Hematopoietic multipotent progenitor cell (in vitro differentiated cells): ENCODE measurements at places on chromosomes 12 and 14.
A peak's percentile ranks its signal among the peaks of the same experiment; 100 is the strongest.

DNA sequence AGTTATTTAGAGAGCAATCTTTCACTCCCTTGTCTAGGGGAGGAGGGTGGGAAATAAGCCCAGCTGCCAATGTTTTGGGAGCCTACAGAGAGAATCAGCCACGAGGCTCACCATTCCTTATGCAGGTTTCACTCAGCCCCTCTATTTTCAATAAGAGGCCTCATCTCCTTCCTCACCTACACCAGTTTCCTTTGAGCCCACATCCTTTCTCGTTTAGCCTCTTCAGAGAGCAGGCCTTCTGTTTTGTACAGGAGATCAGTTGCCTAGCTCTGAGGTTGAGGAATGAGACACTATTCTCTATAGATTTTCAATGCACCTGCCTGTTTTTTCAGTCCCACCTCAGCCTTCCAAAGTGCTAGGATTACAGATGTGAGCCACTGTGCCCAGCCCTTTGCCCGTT, 17.9 kb downstream of the SNAPC1 start:
- no peak for DNase-seq

DNA sequence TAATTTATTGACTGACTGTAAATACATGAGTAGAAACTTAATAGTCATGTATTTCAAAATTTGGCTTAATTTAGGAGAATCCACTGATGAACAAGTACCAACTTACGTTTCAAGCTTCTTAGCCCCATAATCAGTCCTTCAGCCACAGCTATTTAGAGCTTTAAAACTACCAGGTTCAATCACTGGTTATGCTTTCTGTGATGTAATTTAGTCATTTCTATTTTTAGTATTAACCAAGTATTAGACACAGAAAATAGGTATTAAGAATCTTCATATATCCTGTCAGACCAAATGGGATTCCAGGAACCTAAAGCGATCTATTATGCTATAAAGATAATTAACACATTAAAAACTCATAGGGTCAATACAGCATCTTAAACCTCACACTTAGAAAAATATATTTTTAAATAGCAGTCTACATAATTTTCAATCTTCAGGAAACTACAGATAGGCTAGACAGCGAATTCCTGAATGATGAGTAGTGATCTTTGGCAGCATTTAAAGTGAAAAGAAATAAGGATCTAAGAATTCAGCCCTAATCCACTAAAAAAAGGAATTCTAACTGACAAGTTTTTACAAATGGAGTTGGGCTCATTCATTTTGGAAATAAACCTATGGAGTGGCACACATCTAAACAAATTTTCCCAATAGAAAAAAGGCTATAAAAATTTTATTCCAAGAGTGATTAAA, 51.5 kb downstream of the ZC3H14 start:
- no peak for DNase-seq

DNA sequence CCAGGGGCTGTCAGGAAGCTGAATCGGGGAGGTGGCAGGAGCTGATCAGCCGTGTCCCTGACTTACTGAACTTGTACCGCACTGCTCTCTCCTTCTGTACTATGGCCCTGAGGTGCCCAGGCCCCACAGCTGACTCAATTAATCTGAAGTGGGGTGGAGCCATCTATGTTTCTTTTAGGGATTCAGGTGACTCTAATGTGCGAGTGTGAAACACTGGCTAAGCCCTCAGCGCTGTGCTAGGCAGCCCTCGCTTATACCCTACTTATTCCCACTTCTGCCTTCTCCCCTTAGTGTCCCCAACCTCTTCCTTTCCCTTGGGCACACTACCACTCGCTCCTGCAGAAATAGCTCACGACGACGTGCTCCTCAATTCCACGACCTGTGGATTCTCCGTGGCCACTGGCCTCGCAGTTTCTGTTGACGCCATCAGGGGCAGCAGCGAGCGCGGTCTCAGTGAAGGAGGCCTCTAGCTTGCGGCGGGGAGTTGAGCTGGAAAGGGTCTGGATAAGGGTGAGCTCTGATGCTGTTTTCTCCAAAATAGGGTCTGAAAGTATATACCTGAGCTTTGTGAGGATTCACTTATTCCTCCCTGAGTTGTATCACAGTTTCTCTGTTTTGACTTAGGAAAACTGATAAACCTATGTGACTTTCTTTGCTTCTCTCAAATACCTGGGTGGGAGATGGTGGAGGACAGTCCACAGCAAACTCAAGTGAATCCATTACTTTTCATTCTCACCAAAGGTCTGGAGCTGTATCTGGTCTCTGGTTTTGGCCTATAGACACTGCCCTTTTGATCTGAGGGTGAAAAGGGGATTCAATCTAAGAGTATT, 167.6 kb downstream of the SLC41A2 start:
- DNase-seq: peak; percentile 12

GRCh38 chr14:32688941-32689340, 249.7 kb upstream of the NPAS3 start:
- no peak for DNase-seq

DNA sequence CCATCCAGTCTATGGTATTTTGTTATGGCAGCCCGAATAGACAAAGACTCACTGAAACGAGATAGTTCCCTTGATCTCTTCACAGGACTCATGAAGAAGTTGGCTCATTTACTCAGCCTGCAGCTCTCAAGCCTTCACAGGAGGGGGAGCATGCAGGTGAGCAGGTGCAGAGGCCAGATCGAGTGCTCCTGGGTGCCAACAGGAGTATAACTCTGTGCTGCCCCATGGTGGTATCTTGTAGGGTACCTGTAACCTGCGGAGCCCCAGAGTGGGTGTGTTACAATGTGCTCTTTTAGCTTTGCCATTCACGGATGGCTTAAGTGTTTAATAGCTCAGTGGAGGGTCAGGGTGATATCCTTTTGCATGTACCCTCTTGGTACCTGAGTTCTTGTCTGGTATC, 159.5 kb downstream of the METTL25 start:
- no peak for DNase-seq

DNA sequence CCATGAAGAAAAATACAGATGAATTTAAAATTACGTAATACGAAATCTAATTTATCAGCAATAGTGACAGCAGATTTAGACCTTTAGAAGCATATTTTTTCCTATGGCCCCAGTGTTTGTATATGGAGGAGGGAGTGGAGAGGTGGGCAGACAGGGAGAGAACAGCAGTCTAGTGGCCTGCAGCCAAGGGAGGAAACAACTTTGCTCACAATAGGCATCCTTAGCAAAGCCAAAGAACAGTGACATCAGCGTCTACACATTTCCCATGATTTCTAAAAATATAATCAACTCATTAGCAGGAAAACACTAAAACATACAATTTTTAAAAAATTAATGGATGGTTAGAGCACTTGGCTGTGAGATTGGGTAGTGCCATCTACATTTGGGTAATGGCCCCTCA, 622.6 kb upstream of the ATP2B1 start:
- no peak for DNase-seq

DNA sequence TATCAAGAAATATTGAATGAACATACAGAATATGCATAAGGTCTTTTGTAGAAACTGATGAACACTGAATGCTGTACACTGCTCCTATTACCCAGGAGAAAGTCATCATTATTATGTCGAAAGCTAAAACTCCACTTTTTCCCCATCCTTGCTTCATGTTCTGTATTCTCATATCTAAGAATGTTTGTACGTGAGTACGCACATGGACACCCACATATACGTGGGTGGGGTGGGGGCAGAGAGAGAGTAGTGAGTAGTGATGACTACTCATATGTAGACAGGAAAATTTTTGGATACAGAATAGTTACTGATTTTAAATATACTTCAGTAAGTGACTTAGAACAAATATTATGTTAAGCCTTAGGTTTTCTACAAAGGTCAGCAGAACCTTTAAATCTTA, 75.1 kb downstream of the FERMT2 start:
- DNase-seq: no peak

DNA sequence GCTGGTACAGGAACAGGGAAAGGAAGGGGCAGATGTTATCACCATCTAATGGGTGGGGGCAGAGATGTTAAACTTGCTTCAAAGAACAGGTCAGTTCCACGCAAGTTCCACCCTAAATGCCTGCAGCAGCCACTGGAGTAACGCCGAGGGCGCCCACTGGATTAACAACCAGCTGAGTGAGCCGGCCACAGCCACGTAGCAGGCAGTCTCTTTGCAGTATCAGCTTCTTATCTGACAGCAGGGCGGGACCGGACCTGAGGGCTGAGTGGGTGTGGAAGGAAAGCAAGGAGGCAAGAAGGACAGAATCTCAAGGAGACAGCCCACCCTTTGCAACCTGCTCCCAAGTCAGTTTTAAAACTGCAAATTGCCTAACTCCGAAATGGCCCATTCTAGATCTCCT, 38.4 kb upstream of the FOXN3 start:
- no peak for DNase-seq

GRCh38 chr12:112239020-112239419, 113.7 kb downstream of the TRAFD1 start:
- no peak for DNase-seq

- DNase-seq: no peak
Measured at GRCh38 chr14:64326502-64326901, 32.3 kb upstream of the ESR2 start.

DNA sequence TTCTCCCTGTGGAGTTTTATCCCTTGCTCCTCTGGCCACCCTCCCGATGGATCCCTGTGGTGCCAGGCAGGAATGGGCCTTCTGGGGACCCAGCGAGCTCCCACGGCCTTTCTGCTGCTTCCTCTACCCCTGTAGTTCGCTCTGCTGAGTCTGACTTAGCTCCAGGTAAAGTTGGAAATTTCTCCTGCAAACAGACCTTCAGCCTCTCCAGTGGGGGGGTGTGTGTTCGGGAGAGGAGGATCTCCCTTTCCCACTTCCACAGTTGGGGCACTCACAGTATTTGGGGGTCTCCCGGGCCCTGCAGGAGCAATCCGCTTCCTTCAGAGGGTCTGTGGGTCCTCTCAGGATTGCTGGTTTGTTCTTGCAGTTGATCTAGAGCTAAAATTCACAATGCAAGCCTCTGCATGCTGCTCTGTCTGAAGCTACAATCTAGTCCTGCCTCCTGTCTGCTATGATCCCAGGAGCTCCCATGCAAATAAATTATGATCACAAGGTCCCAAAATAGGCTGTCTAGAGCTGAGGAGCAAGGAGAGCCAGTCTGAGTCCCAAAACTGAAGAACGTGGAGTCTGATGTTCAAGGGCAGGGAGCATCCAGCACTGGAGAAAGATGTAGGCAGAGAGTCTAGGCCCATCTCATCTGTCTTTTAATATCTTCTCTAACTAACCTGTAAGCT, 18.3 kb downstream of the MTRFR start:
- DNase-seq: no peak

DNA sequence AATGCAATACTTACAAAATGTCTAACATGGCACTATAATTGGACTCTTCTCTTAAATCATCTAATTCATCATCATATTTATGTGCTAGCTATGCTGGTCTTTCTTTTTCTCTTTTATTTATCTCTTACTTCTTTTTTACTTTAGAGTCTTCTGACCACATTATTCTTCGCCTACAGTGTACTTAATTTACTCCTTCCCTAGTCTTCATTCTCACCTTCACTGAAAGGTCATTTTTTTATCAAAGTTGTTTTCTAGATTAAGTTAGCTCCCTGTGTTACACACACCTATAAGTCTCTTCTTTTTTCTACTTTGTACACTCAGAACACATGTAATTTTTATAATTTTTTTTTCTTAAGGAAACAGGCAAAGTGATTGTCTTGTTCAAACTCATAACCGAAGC, 1351.2 kb downstream of the FSCB start:
- DNase-seq: no peak

GRCh38 chr12:66859751-66860440, 181.0 kb upstream of the GRIP1 start:
- no peak for DNase-seq

DNA sequence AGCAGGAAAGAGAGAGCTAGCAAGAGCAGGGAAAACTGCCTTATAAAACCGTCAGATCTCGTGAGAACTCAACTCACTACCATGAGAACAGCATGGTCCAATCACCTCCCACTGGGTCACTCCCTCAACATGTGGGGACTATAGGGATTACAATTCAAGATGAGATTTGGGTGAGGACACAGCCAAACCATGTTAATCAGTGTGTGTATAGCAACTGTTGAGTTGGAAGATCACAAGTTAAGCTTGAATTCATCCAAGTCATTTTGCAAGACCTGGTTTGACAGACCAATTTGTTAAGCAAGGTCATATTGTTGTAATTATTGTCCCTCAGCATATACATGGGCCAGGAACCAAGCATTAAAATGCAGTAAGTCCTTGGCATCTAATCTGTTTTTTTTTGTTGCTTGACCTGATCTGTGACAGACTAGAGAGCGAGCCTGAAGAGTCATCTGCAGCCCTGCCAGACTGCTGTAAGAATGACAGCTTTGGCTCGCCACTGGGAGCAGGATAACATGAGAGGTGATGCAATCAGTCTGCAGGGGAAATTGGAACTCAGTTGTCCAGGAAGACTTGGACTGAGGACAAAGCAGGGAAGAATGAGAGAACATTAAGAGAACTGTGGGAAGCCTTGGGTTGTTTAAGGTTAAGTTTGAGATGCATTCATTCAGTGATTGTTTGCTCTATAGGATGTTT, 297.6 kb upstream of the SEL1L start:
- no peak for DNase-seq

- DNase-seq: no peak
Measured at GRCh38 chr12:77070800-77071449, 5.6 kb upstream of the E2F7 start.

- DNase-seq: no peak
Measured at GRCh38 chr14:95045836-95046430, 111.4 kb downstream of the DICER1 start.

DNA sequence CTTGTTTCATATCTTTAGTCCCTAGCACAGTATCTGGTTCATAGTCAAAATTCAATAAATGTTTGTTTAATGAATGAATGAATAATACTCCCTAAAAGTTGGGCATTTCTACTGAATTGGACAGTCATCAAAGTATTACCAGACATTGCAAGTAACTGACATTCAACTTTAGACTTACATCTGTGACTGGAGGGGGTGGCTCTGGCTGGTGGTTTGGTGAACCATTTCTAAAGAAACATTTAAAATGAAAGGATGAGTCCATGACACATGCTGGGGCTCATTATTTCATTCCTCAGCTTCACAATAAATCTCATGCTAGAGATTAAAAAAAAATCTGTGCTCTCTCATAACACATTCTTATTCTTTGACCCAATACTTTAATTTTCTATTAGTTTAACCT, 20.6 kb upstream of the CSRNP2 start:
- DNase-seq: no peak

- no peak for DNase-seq
Measured at GRCh38 chr14:102034301-102034700, 52.5 kb downstream of the HSP90AA1 start.

GRCh38 chr14:31212893-31213292, 5.3 kb upstream of the HECTD1 start:
- no peak for DNase-seq

DNA sequence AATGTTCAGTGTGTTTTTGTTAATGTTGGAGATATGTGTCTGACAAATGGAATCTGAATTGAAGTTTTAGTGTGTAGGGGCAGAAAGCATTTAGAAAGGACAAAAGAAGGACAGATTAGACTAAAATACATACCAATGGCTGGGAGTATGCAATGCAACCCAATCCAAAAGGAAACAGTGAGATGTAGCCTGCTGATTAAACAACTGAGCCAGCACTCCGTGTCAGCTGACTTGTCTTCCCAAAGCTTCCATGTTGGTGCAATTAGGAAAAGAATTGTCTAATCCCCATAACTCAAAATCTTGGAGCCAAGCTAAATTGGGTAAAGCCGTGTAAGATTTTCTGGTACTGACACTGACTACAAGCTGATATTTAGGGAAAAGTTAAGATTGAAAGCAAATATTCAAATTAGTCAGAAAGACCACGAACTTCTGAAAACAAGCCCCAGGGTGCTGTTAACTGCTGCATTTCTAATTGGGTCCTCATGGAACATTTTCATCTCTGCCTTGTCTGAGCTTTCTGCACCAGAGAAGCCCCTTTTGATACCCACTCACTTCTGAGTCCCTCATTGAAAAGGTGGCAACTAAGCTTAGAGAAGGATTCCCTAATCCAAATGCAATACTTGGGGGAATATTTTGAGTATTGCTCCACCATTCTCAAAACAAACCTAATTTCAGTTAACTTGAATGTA, 109.1 kb downstream of the DAD1 start:
- no peak for DNase-seq
